ENCODE measurements at places on chromosomes 1 and 21.
A peak's percentile ranks its signal among the peaks of the same experiment; 100 is the strongest.

DNA sequence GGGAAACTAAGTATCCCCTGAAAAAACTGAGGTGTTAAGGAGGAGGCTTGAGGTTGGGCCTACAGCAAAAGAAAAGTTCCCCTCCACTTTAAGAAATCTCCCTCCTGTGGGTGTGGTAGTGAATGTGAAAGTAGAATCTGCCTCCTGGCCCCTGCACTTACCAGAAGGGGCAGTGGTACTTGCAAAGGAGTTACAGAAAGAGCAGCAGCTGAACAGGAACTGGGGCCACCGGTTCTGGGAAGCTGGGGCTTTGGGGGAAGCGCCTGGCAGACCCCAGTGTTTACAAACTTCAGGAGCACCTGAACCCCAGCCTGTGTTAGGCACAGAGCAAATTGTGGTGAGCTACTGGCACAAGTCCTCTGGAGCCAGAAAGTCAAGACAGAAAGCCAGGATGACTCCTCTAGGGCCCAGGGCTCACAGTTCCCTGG, 250.2 kb upstream of the FGGY start:
- peak; percentile 63 for DNase-seq

- DNase-seq: no peak
Observed at GRCh38 chr1:81848880-81849682, 48.3 kb downstream of the ADGRL2 start.

- no peak for DNase-seq
Observed at GRCh38 chr21:42807938-42808613, 71.3 kb downstream of the WDR4 start.

DNA sequence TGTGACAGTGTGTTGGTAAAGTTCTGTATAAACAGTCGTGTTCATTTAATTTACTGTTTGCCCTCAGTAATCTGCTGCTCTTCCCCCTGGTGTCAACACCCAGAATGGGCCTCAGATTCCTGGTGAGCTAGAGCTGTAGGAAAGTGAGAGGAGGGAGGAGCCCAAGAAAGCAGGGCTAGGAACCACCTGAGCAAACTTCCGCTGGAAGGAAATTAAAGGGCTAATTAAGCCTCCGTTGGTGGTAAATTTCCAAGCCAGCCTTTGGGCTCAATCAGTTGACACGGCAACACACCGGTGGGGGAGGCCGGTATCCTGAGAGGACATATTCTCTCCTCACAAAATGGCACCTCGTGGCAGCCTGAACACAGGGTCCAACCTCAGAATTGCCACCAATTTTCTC, 32.9 kb downstream of the RAB3B start:
- DNase-seq: no peak

DNA sequence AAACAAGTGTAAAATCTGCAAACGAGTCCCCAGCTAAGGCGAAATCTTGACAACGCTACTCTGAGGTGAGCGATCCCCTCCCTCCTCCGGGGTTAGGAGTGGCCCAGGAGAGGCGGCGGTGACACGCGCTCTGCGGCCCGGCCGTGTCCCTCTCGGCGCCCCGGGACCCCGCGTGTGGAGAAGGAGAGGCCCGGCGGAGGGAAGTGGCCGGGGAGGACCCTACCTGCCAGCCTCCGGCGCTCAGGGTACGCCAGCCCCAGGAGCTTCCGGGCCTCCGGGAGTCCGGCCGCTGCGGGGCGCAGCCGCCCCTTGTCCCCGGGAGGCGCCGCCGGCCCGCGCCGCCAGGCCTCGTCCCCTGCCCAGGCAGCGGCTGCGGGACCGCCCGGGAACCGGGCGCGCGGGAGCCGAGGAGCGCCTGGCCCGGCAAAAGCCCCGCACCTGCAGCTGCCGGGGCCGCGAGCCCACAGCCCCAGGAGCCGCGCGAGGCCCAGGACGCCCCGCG, 543 bp downstream of the ABCB10 start:
- DNase-seq: peak; percentile 38

GRCh38 chr1:24541711-24542346, 14.1 kb upstream of the NCMAP start:
- DNase-seq: peak; percentile 39

- DNase-seq: no peak
Observed at GRCh38 chr21:32022146-32022545, 149.3 kb downstream of the HUNK start.

- DNase-seq: no peak
Observed at GRCh38 chr1:25451908-25452307, 21.2 kb downstream of the MACO1 start.

DNA sequence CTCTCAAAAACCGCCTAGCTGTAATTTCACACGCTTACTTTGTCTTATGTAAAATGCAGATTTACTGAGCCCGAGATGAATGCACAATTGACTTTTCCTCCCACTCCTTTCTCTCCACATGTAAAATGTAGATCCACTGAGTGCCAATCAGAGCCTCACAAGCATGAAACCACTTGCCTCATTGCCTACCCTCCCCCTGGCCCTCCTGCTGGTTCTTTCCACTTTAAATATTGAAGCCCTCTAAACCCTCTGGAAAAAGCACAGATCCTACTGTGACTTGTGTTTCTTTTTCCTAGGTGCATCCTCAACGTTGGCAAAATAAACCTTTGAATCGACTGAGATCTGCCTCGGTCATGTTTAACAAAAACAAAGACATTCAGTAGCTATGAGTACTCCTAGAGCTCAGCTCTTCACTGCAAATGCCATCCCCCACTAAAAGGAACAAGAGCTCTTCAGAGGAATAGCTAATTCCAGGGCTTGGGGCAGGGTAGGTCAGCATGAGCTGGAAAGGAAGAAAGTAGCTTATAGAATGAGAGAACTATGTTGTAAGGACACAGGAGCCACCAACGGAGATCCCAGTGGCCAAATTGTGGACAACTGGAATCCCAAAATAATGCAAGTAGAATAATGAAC, 365.5 kb upstream of the RUNX1 start:
- DNase-seq: no peak

GRCh38 chr1:36912365-36912865, 121.9 kb downstream of the GRIK3 start:
- no peak for DNase-seq

DNA sequence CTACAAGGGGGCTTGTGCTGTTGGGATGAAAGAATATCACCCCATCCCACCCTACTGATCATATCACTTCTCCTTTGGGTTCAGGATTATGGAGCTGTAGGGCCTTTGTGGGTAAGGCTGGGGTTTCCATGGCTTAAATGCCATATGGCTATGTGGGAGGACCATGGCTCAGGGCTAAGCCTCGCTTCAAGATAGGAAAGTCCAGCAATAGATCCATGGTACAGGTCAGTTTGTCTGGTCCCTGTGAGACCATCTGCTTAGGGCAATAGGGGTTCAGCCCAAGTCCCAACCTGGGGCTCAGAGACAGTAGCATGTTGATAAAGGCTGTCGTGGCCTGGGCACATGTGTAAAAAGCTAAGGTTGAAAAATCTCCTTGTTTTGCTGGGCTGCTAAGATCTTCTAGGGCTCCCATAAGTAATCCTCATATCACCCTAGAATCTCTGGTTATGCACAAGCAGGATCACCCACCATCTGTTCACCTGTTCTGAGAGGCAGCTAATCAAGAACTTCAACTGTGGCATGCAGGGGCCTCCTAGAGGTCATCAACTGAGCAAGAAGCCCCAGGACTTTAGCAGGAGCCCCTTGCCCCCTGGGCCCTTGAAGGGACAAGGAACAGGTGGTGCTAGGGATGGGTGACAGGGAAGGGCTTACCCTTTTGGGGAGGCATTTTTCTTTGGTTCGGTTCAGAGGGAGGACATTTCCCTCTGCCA, 66.5 kb downstream of the UBE2T start:
- DNase-seq: no peak

DNA sequence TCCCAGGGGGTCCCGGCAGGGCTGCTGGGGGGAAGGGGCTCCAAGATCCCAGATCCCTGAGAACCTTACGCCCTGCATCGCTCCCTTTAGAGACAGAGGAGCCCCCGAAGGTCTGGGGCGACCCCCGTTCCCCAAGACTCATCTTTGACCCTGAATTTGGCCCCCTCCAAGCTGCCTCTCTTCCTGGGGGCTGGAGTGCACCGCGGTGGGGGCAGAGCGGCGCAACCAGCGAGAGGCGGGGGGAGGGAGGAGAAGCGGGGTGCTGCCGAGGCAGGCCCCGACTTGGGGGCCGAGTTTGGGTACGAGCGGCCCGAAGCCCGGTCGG, 5.4 kb upstream of the PLEKHG5 start:
- no peak for DNase-seq

GRCh38 chr1:196651079-196651478, 764 bp upstream of the CFH start:
- DNase-seq: no peak

- no peak for DNase-seq
Observed at GRCh38 chr1:42105025-42105424, 48.2 kb upstream of the GUCA2B start.

DNA sequence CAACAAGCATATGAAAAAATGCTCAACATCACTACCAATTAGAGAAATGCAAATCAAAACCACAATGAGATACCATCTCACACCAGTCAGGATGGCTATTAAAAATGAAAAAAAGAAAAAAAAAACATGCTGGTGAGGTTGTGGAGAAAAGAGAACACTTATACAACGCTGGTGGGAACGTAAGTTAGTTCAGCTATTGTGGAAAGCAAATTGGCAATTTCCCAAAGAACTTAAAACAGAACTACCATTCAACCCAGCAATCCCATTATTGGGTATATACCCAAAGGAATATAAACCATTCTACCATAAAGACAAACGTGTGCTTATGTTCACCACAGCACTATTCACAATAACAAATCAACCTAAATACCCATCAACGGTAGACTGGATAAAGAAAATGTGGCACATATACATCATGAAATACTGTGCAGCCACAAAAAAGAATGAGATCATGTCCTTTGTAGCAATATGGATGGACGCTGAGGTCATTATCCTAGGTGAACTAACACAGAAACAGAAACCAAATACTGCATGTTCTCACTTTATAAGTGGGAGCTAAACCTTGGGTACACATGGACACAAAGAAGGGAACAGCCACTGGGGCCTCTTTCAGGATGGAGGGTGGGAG, 49.5 kb downstream of the LYST start:
- DNase-seq: no peak

GRCh38 chr1:203722909-203723308, 42.1 kb upstream of the LAX1 start:
- no peak for DNase-seq

DNA sequence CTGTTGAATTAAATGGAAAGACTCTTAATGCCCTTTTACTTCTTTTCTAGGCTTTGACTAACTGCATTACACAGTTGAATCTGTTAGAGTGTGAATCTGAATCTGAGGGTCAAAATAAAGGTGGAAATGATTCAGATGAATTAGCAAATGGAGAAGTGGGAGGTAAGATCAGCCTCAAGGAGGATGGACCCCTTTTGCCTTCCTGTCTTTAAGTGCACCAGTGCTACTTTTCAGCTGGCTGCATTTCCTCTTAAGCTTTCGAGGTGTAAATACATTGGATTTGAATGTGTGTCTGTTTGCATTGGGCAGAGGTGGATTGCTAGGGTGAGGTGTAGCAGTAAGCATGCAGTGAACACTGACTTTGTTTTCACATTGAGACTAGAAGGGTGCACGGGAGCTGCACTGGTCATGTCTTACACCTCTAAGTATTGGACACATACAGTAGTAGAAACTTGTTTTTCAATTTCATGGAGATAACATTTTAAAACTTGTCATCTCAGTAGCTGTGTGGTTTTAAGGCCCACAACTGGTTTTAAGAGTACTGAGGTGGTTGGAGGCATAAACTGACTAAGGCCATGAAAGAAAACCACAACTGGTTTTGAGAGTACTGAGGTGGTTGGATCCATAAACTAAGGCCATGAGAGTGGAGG, 35.4 kb downstream of the MIA3 start:
- DNase-seq: peak; percentile 56

DNA sequence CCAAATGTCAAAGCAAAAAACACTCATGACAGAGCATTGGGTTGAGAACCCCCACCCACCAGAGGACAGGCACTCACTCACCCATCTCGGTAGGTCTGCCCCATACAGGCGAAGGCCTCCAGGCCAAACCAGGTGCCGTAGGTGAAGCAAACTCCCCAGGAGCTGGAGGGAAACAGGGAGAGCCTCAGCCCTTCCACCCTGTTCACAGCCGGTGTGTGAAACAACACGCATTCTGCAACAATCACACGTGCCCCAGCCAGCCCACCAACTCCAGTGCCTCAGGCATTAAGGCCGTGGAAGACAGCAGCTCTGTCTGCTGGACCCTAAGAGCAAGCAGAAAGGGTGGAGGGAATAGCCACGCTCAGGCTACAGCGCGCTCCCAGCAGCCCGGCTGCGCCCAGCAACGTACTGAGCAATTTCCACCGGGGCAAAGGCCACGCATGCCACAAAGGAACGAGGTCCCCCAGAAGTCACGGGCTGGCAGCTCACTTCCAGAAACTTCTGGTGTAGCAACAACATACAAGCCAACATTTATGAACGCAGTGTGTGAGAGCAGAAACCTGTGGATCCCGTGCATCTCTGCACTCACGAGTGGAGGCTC, 11.4 kb upstream of the SPATC1L start:
- DNase-seq: no peak

- DNase-seq: no peak
Observed at GRCh38 chr1:229845410-229846138, 219.5 kb downstream of the URB2 start.

GRCh38 chr1:10309243-10310011, 89.4 kb upstream of the PGD start:
- no peak for DNase-seq

DNA sequence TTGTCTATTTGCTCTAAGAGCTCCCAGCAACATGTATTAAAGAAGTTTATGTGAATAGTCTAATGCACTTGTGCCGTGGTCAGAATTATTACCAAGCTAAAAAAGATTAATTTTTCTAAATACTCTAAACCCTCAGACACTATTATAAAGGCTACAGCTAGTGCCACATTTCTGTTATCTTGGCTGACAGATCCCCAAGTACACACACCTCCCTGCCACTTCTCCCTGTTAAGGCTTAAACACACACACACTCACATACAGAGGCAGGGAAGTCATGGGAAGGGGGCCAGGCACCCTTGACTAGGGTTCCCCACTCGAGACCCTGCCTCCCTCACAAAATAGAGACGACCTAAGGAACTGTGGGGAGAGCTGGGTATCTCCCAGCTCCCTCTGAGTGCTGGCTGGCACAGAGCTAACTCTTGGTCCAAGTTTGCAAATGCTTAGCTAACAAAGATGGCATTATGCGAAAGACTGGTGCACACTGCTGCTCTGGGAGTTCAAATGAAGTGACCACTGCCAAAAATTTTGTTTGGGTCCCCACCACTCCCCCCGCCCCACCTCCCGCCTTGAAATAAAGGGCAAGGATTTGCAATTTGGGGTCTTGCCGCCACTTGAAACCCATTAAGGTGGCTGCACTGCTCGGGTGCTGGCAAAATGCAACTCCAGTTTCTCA, 9.8 kb downstream of the SSBP3 start:
- DNase-seq: no peak

DNA sequence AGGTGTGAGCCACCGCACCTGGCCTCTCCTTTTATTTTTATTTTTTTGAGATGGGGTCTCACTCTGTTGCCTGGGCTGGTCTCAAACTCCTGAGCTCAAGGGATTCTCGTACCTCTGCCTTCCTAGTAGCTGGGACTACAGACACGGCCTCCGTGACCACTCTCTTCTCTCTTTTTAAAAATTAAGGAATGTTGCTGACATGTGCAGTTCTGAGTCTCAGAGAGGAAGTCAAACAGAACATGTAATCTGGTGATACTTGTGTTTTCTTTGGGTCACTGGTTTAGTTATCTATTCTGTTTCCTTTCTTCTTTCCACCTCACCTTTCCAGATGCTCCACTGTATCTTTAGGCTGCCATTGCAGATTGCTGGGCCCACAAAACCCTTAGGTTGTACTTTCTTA, 2.7 kb downstream of the WDTC1 start:
- no peak for DNase-seq

Data from activated CD4-positive, alpha-beta T cell treated with anti-CD3 and anti-CD28 coated beads, Interleukin-2, amount 10 ng/mL, durations not matched to agents 7 days and 5 days (primary cell).